Upper lobe of right lung (tissue), 1 donor: ENCODE measurements at places on chromosomes 1 and 21.

GRCh38 chr1:19163261-19163660 lies 46.8 kb downstream of the UBR4 start:
- no peak for DNase-seq

- DNase-seq: peak; percentile 87
Observed at GRCh38 chr1:183023146-183023600, at the start of gene LAMC1. Gene LAMC1 (plus strand): TSS chr1:183023420. CDS start chr1:183023717, 297 bp downstream.

- DNase-seq: no peak
Observed at GRCh38 chr21:38982096-38982495, 176.4 kb downstream of the ETS2 start.

DNA sequence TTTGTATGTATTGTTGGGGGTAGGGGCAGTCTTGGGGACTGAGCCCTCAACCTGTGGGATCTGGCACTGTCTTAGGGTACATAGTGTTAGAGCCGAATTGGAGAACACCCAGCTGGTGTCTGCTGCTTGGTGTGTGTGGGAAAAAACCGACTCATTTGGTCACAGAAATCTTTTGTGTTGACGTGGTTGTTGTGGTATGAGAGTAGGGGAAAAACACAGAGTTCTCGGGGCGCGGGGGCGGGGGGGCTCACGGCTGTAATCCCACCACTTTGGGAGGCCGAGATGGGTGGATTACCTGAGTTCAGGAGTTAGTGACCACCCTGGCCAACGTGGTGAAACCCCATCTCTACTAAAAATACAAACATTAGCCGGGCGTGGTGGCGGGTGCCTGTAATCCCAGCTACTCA lies 15.3 kb upstream of the SRSF10 start:
- DNase-seq: no peak

GRCh38 chr1:150225546-150225945 lies 10.4 kb downstream of the ANP32E start:
- no peak for DNase-seq

- no peak for DNase-seq
Observed at GRCh38 chr1:31485166-31485565, 72.2 kb downstream of the SERINC2 start.

DNA sequence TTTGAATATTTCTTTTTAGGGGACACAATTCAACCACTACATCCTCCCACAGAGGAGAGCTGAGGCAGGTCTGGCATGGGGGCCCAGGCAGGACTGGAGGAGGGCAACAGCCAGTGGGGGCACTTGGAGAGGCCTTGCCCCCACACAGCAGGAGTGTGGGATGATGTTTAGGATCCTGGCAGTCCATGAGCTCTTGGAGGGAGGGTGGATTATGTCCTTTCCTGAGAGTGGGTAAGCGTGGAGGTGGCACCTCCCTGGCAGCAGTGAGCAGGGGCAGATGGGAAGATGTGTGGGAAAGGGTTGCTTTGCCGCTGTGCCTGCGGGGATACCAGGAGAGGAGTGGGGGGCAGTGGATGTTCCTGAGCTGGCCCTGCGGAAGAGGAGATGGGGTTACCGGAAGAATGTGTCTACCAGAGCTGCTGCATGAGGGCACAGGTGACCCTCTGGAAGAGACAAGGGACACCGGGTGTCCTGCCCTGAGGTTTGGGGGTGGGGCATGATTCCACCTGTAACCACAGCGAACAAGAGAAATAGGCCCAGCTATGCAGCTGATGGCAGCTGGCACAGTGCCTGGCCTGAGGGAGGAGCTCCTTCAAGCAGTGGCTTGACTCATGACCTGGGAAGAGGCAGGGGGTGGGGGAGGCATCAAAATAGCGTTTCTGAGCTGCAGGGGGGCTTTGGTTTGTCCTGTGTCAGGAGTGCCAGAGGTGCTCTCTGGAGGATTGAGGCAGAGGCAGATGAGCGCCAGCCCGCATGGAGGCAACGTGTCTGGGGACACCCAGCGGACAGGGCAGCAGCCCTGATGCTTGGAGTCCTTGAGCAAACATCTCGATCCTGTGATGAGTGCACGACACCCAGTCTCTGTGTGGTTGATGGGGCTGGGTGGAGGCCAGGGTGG lies 123.9 kb upstream of the TMPRSS2 start:
- peak; percentile 84 for DNase-seq

DNA sequence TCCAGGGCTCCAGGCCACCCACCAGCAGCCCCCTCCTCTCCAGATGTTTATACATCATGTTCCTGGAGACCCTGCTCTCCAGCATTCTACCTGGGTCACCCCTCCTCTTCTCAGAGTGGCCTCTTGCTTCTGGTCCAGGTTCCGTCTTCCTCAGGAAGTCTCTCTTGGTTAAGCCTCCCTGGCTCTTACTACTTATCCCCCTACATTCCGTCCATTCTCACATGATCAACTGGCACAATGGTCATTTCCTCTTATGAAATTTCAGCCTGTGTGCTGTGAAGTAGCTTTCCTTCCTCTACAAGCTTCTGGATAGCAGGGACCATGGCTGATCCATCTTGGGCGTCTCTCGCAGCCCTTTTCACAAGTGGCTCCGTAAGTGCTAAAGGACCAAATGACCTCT lies 33.9 kb upstream of the ATP2B4 start:
- no peak for DNase-seq

DNA sequence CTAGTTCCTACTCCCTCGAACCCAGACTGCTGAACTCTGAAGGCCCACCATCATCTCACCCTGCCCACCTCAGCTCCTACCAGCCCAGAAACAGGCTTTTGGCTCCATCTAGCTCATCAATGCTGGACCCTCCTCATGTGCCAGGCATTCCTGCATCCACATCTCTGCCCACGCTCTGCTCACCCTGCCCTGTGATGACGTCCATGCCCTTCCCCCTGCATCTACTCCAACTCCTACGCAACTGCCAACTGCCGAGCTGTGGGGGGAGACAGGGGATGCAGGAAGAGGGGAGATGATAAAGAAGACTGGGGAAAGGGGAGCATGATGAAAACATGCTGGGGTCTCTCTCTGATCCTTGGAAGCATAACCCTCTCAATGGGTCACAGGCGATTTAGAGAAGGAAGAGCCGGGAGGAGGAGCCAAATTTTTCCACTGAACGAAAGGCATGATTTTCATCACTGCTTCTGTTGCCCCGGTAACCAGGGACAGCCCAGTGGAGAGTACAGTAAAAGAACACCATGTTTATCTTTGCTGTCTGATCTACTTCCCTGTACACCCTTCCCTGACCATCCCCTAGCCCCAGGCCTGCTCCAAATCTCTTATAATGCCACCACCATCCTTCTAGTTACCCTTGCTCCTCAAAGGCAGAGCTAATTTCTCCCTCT lies 44.3 kb downstream of the CD34 start:
- DNase-seq: no peak

- DNase-seq: no peak
Observed at GRCh38 chr21:34129039-34129891, 55.9 kb downstream of the MRPS6 start.
